ENCODE measurements at places on chromosomes 6 and 20.

DNA sequence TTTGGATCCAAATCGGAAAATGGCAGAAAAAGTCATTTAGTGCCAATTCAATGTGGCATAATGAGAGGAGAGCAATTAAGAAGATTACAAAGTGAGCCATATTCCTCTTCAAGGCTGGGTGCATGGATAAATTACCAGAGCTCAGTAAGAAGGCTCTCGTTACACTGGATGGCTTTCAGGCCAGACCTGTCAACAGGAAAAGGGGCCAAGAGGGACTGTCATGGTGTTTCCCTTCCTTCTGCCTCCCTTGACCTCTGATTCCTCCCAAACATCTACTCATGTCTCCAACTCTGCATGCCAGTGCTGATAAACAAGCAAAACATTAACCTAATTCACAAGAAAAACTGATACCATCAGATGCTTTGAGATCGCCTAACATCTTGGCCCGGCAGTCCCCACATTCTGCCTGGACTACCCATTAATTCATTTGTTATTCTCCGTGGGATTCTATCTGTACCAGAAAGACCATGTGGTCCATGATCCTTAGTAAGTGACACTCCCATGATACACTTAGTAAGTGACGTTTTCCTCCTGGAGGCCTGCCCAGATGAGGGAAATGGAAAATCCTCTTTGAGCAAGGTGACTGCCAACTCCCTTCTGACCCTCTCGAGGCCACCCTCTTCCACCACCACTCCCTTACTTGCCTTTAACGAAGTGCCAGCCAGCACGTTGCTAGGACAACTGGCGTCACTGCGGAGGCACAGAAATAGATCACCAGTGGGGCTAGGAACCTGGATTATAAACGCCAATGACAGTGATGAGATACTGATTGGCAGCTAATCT, 239.2 kb downstream of the GMPR start:
- DNase-seq: no peak

DNA sequence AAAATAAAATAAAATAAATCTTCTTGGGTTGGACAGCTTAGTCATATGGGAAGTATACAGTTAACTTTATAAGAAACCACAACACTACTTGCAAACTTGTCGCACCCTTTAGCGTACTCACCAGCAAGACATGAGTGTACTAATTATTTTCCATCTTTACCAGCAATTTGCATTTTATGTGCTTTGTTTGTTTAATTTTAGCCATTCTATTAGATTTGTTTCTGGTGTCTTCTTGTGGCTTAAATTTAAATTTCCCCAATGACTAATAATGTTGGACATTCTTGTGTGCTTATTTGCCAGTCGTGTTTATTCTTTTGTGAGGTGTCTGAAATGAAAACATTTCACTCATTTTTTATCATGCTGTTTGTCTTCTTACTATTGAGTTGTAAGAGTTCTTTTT, 1172.2 kb upstream of the CITED2 start:
- no peak for DNase-seq

- DNase-seq: peak; percentile 58
Observed at GRCh38 chr6:84033523-84034451, at the start of gene MRAP2. Gene MRAP2 (plus strand): TSS chr6:84033772. CDS start chr6:84055319, 21,547 bp downstream.

- DNase-seq: no peak
Observed at GRCh38 chr6:83071023-83071422, 3.6 kb downstream of the DOP1A start.

GRCh38 chr6:72677740-72678139, 55.9 kb downstream of the KCNQ5 start:
- no peak for DNase-seq

GRCh38 chr6:155195903-155196302, 67.9 kb upstream of the CLDN20 start:
- no peak for DNase-seq

- DNase-seq: no peak
Observed at GRCh38 chr20:57480444-57481160, 44.3 kb downstream of the CTCFL start.

DNA sequence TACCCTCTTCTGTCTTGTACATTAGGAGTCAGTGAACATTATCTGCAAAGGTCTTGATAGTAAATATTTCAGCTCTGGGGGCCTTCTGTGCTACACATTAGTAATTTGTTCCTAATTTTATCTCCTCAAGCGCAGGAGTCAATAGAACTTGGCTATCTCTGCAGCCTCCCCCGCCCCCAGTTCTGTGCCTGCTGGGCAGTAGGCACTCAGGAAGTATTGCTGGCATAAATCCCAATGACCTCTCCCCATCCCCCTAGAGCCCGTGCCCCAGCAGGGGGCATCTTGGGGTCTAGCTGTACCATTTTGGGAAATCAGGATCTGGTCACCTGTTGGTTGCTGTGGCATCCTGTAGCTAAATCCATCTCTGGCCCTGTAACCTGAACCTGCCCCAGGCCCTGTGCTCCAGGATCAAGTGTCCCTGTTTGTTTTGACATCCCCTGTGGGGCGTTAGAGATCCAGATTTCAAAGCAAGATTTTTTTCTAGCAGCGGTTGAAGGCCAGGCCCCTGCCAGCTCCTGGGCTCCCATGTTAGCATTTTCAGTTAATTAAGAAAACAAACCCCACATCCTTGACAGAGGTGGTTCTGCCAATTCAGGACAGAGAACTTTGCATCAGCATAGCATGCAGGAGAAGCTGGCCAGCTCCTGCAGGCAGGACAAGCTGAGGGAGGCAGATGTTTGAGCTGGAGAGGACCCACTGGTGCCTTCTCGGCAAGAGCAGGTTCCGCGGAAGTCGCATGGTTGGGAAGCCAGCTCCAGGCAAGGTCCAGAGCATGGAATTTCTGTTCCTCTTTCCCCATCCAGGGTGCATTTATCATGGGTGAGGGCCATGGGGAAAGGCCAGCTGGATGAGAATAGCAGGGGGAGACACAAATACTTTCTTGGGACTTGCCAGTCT, 32.1 kb downstream of the DAAM2 start:
- peak; percentile 5 for DNase-seq

GRCh38 chr6:34248198-34248726, 544 bp downstream of the SMIM29 start:
- peak; percentile 17 for DNase-seq

DNA sequence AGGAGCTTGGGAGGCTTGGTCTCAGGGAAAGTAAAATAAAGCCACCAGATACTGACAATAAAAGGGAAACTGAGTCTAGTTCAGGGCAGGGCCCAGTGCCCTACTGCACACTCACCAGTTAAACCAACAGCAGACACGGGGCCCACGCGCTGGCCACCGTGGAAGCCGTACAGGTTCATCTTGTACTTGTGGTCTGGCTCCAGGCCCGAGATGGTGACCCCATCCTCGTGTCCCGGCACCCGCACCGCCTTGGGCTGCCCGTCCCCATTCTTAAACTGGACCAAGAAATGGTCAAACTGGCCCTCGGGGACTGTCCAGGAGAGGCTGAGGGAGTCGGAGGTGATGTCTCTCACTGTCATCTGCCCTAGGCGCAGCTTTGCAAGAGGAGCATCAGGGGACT, 26.5 kb downstream of the CYP21A2 start:
- no peak for DNase-seq

DNA sequence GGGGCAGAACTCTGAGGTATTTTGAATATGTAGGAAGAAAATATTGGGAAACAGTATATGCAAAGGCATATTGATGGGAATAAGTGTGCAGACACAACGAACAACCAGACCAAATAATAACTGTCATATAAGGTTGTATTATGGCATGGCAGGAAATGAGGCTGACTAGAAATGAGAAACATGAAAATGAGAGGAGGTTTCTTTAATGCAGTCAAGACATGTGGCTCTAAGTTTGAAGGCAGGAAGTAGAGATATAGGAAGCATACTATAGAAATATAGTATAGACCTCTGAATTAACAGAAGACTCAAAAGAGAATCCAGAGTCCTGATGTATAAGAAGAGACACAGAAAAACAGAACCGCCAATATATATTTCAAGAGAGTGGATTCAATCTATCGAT, 459.7 kb upstream of the PTCHD4 start:
- DNase-seq: no peak

DNA sequence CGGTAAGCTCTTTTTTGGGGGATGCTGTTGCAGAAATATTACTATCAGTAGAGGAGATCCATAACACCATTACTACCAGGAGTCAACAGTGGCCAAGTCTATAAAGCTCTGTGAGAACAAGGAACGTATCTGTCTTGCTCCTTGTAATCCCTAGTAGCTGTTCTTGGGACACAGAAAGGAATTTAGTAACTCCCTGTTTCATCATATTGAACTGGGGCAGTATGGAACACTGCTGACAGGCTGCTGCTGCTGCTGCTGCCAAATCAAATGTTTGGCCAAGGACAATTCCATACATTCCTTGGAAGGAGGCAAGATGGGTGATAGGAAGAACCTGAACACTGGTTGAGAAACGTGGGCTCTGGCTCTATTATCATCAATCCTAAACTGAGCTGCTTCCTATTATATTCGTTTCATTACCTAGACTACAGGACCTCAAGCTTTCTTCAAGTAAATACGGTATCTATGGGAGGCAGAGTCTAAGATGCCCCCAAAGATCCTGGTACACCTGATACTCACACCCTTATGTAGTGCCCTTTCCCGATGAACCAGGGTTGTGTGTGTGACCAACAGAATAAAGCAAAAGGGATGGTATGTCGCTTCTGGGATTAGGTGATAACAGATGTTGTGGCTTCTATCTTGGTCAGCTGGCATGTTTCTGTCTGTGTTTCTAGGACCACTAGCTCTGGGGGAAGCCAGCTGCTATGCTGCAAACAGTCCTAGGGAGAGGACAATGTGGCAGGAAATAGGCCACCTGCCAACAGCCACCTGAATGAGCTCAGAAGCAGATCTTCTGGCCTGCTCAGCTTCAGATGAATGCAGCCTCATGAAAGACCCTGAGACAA, 39.5 kb downstream of the ELOVL5 start:
- DNase-seq: peak; percentile 71

DNA sequence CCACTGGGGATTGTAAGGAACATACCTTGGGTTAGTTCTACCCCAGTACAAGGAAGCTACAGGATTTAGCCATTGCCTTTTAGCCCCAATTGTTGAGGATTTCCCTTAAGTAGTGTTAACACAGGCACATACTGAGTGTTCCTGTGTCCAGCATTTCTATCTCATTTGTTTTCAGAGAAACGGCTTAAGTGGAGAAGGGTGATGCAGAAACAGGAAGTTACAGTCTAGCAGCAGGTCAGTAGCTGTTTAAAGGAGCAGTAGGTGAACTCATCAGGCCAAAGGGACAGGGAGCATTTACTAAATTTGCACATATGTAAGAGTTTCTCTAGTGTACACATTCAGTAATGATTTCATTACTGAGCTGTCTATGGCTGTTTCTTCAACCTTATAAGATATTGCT, 644.2 kb upstream of the GJE1 start:
- no peak for DNase-seq

DNA sequence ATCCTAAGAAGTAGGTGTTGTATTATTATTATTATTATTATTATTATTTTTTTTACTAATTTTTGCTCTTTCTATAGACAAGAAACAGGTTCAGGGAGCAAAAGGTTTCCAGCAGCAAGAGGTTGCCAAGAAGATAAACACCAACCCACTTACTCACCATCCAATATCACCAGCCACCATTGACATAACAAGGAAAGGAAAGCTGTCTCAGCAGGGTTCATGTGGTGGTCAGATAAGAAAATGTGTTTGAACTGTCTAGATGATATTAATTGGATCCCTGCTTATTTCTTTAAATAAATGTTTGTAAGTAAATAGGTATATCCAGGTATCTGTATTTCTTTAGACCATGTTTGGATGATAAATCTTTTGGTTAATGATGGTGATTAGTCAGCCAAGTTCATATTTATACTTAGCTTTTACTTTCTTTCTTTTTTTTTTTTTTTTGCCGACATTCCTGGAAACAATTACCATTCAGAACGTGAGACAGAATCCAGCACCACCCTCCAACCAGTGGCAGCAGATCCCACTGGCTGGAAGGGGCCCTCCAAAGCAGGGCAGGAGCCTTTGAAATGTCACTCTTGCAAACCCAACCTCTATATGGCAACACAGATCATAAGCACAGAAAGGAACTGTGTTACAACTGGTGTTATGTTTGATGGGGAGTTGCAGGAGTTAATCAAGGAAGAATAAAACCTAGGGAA, 139.2 kb upstream of the ECI2 start:
- DNase-seq: no peak

DNA sequence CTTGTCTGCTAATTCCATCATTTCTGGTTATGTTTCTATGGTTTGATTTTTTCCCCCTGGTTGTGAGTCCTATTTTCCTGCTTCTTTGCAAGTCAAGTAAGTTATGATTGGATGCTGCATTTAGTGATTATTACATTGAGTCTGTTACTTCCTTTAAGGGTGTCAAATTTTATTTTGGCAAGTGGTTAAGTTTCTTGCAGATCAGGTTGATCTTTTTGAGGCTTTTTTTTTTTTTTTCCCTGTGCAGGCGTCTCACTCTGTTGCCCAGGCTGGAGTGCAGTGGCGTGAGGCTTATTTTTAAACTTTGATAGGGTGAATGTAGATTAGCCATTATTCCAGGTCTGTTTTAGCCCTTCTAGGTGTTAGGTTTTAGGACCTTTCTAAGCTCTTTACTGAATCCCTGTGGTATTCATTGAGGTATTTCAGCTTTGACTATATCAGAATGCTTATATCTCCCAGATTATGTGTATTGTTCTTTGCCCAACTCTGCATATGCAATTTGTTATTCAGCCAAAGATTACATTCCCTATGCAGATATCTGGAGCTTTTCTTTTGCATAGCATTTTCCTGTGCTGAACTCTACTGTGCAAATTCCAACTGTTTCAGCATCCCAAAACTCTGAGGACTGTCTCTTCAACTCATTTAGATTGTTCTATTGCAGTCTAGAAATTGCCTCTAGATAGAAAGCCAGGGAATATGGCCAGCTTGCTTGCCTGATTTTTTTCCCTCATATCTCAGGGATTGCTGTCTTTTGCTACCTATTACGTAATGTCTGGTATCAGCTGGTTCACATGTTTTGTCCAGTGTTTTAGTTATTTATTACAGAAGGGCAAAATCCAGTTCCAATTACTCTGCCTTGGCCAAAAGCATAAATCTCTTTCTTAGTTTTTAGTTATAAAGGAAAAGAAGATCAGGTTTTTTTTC, 113.3 kb downstream of the AFG1L start:
- no peak for DNase-seq

DNA sequence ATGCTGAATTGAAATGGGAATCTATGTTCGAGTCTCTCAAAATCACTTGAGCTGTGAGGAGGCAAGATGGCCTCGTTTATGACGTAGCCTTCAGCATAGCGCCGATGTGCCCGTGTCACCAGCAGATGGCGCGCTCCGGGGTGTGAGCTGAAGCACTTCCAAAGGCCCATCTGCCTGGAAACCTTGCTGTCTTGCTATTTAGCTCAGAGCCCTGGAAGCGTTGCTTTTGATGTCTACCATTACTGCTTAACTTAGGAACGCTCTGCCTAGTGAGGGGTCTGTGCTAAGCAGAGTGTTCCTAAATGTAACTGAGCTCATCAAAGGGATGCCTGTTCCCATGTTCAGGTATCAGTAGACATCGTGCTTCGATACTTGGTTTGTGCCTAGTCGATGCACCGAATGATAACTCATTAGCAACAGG, 67.7 kb downstream of the SYCP2L start:
- DNase-seq: no peak

- peak; percentile 63 for DNase-seq
Observed at GRCh38 chr6:43308101-43308989, at the start of gene CRIP3. Gene CRIP3 (minus strand): TSS chr6:43308826. CDS start chr6:43308792, 34 bp downstream.

GRCh38 chr6:70686548-70687133, 19.0 kb downstream of the SMAP1 start:
- DNase-seq: peak; percentile 44

GRCh38 chr6:54262971-54263370, 45.3 kb upstream of the TINAG start:
- DNase-seq: no peak

- DNase-seq: no peak
Observed at GRCh38 chr6:35018746-35019145, 122.4 kb downstream of the TCP11 start.

All from NCI-H345 (cell line).